NCI-H345 (cell line): ENCODE measurements at places on chromosomes 11 and 22.

GRCh38 chr11:40405614-40406013 lies 1053.8 kb downstream of the LRRC4C start:
- no peak for DNase-seq

DNA sequence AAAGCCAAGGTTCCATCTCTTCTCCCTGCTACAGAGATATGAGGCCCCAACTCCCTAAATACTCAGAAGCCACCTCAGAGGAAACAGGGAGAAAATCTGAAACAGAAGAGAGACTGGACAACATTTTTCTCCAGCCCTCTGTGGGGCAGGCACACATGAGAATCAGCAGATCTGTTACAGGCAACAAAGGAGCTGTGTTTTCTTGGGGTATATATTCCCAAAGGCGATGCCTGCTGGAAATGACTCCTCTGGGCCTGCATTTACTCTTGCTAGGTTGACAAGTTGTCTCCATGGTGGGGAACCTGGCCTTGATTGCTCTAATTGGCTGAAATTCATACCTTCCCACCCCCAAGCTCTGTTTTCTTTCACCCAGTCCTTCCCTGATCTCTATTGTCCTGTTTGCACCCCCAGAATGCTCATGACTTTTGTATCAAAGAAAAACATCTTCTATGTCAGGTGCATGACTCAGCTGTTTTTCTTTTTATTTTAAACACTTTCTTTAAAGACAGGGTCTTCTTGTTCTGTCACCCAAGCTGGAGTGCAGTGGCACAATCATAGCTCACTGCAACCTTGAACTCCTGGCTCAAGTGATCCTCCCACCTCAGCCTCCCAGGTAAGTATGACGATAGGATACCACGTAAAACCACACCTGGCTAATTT lies 23.5 kb upstream of the P2RY6 start:
- no peak for DNase-seq

DNA sequence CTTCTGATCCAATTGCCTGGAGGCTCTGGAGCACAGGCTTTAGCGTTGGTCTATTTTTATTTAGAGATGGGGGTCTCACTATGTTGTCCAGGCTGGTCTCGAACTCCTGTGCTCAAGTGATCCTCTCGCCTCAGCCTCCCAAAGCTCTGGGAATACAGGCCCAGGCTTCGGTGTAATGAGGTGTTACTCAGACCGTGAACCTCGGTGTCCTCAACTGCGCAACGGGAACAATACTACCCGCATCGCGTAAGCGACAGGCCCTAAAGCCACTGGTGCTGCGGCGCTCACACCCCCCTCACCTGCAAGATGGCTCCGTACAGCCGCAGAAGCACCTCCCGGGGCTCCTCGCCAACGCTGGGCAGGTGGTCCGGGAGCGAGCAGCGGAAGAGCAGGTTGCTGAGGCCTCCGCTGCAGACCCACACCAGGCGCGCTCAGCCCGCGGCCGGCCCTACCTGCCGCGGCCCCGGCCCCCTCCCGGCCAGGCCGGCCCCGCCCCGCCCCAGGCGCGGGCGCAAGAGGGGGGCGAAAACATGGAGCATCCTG lies 628 bp downstream of the CHKB start:
- DNase-seq = no peak

DNA sequence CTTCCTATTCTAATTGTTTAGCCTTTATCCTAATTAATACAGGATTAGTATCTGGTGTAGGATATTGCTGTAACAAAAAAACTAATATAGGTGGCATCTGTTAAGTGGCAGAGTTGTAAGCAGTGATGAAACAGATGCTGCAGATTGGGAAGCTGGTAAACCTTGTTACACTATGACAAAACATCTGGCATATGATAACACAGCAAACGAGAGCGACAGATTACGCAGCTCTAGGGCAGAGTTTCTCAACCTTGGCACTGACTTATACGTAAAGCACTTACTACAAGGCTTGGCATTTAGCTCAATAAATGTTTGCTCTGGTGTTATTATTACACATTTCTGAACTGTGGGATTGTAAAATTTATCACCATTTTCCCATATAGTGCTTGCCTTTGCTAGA lies 137.0 kb downstream of the ATG16L2 start:
- no peak for DNase-seq

GRCh38 chr11:111598559-111598958 lies 3.7 kb upstream of the SIK2 start:
- DNase-seq = no peak
